ENCODE measurements at places on chromosomes 5 and 9.

DNA sequence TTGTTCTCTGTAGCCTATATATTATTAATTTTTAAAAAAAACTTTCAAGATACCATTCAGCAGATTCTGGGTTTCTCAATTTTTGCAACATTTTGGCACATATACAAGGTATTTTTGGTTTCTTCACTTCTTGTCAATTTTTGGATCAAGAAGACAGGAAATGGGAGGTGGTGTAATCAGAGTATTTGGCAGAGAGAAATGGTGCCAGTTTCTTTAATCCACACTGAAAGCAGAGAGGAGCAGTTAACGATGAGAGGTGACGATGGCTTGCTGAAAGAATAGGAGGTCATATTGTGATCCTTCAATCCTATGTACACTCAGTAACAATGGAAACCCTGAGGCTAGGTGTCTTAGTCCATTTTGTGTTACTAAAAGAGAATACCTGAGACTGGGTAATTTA, 16.4 kb downstream of the NNT start:
- no peak for DNase-seq

- no peak for DNase-seq
These were observed 87.3 kb downstream of the CDKN2A start for GRCh38 chr9:21906881-21907280.

GRCh38 chr9:96175001-96175400, 127.0 kb downstream of the HSD17B3 start:
- DNase-seq, result no peak

- no peak for DNase-seq
These were observed 12.0 kb downstream of the UIMC1 start for GRCh38 chr5:176994460-176995121.

DNA sequence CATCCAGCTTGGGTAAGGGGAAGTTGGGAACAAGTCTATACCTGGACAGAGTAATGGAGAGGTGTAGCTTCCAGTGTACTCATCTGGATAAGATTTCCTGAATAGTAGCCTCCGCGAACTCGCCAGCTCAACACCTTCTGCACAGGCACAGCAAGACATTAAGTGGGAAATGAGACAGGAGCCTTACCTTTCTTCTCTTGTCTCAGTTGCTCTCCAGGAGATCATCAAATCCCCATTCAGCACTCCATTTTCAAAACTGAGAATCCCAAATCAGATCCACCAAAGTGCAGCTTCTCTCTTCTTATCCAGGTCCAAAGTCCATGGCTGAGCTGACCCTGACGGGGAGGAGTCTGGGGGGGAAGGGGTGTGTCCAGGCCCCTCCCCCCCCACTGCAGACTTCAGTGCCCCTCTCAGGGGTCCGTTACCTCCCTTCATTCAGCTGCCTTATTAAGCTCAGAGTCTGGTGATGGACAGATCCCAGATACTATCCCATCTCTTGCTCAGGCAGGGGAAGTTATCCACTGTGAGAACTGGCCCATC, 5.9 kb upstream of the MGAT1 start:
- no peak for DNase-seq
